NCI-H774 (cell line): ENCODE measurements at places on chromosomes 7 and 10.

DNA sequence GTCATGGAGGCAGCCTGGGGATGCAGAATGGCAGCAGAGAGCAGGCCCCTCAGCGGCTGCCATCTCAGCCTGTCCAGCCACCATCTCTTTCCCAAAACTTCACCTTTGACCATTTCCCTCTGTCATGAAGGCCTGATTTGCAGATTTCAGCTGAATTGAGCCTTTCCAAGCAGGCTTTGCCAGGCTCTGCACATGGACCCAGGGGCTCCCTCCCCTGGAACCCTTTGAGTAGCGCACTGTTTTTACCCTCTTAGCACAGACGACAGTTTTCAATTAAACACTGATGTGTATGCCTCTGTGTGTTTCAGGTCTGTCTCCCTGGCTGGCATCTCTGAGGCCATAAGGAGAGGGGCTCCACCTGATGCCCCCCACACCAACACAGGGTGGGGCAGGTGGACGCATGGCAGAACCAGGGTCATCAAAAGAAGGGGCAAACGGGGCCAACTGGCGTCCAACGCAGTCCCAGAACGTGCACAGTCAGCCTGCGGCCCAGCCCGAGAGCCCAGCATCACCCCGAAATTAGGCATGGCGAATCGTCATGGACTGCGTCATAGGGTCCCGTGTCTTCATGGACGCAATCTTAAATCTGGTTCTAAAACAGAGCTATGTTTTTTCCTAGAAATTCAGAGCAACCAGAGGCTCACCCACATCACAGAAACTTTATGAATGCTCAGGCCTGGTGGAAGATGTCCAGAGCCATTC lies 185.0 kb upstream of the TCERG1L start:
- no peak for DNase-seq

DNA sequence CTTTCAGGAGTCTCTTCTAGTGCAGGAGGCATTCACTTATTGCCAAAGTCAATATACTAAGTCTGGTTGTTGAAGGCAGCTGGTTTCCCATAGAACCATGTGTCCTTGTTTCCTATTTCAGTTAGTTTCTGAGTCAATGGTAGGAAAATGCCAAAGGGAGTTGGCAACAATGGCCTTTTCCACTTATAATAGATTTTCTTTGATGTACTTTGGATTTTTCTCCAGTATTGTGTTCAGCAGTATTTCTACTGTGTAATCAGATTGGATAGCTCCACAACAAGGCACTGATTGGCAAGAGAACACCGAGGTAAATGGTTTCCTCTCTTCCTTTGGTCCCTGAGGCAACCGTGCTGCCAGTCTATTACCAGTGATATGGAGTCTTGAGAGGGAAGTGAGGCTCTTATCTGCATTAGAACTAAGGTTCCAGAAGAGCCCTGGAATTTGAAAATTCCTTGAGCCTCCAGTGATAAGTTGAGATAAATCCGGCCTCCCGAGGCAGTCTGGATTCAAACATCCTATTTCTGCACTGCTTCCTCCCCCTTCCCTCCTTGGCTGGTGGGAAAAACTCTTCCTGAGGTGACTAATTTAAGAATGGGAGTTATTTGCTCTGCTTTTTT lies 7.9 kb upstream of the SEPTIN7 start:
- peak; percentile 68 for DNase-seq

DNA sequence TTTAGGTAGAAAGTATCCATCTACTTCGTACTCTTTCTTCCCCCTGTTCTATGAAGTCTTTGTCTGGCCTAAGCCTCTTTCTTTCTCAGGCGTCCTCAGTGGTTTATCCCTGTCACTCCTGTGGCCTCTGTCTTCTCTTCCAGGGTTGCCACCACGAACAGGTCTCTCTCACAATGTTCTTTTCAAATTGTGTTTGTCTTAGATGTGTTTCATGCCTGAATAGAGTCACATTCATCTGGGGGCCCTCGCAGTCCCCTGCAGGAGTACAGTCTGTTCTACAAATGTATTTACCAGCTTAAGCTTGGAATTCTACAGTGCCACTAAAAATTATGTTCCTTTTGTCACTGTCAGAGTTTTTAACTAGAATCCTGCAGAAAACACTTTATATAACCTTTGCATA lies 680.4 kb upstream of the FOXK1 start:
- DNase-seq: no peak

- peak; percentile 75 for DNase-seq
These were observed 13.9 kb upstream of the LRMDA start for GRCh38 chr10:75417522-75417927.

DNA sequence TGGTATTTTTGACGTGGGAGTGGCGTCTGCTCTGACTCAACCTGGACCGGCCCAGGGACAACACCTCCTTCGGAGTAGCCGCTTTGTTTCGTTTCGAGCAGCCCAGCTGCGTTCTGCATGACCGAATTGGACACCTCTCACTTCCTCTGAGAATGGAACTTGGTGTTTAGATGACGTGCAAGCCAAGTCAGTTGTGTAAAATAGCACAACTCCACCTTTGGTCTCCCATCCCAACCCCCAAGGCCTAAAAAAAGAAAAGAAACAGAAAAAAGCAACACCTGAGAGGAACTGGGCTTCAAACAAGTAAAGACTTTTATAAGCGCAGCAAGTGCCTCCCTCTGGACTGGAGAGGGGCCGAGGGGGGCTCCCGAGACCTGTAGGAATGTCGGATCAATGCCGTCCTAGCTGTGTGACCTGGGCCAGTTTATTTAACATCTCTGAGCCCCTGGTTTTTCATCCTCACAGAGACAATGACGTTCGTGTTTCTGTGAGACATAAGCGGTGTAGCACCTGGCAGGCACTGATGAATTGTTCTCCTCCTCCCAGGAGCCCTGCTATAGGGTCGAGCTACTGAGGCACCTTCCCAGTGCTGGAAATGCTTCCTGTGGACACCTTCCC lies 52.0 kb upstream of the SMNDC1 start:
- no peak for DNase-seq

GRCh38 chr10:132958883-132959558 lies 16.7 kb upstream of the CFAP46 start:
- DNase-seq: no peak

DNA sequence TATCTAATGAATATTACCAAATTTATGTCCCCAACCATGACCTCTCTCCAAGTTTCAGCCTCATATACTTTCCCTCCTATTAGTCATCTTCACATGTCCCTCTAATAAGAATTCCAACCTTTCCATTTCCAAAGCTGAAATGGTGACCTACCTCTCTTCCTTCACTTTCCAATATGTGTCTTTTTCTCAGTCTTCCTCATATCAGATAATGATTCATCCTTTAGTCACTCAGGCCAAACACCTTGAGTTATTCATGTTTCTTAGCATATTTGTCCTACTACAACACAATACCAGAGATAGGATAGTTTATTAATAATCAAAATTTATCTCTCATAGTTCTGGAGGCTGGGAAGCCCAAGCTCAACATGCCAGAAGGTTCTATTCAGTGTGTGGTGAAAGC lies 318.5 kb upstream of the ZWINT start:
- DNase-seq: no peak

- no peak for DNase-seq
These were observed 198.8 kb downstream of the TNS3 start for GRCh38 chr7:47383072-47383471.

GRCh38 chr7:124449896-124450295 lies 315.7 kb downstream of the GPR37 start:
- no peak for DNase-seq

DNA sequence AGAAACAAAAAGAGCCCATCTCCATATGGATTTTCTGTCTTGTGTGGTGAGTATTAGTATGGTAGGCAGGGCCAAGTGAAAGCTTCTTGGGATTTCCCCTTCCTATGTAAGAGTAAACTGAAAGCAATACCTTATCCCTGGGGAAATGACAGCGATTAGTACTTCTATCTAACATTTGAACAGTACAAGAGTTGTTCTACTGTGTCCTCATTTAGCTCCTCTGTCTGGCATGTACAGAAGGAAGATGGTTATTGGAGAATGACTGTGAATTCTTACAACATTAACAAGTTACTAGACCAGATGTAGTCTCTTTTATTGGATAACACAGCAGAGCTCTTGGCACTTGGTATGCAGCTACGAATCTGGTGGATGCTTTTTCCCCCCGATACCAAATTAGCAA lies 17.9 kb upstream of the TRIL start:
- no peak for DNase-seq

DNA sequence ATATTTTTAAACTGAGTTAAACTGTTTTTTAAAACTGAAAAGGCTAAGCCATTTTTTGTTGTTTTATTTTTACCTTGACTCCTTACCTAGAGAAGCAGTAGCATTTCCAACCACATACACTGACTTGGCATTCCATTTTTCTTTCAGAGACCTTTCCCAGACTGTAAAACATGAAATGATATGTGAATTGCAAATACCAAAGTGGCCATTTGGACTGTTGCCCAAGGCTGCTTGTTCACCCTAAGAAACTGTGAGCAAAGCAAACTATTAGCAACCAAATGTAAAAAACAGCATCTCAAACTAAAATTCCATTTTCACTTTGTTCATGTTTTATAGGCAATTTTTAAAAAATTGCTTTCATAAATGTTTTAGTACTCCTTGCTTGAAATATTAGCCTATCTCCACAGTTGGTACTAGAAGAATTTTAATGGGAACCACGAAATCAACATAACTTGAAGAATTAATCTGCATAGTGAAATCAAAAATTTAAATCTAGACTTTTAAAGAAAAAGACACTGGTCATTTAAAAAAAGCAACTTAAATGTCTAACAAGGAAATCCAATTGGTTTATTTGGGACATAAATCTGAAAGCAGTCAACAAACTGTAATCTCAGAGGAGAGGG lies 10.8 kb downstream of the UROS start:
- no peak for DNase-seq

- DNase-seq: peak; percentile 15
These were observed 3.7 kb downstream of the AGR2 start for GRCh38 chr7:16801111-16801542.

DNA sequence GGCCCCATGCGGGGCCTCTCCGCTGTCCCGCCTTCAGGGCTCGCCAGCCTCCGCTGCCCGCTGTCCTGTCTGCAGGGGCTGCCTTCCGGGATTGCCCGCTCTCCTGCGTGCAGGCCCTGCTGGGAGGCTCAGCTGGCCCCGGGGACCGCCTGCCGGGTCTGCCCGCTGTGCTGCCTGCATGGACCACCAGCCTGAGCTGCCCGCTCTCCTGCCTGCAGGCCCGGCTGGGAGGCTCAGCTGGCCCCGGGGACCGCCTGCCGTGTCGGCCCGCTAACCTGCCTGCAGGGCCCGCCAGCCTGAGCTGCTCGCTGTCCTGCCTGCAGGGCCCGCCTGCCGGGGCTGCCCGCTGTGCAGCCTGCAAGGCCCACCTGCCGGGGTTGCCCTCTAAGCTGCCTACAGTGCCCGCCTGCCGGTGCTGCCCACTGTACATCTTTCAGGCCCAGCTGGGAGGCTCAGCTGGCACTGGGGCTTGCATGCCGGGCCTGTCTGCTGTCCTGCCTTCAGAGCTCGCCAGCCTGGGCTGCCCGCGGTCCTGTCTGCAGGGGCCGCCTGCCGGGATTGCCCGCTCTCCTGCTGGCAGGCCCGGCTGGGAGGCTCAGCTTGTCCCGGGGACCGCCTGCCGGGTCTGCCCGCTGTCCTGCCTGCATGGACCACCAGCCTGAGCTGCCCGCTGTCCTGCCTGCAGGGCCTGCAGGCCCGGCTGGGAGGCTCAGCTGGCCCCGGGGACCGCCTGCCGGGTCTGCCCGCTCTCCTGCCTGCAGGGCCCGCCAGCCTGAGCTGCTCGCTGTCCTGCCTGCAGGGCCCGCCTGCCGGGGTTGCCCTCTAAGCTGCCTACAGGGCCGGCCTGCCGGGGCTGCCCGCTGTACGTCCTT lies 165.1 kb downstream of the GLRX3 start:
- peak; percentile 39 for DNase-seq

DNA sequence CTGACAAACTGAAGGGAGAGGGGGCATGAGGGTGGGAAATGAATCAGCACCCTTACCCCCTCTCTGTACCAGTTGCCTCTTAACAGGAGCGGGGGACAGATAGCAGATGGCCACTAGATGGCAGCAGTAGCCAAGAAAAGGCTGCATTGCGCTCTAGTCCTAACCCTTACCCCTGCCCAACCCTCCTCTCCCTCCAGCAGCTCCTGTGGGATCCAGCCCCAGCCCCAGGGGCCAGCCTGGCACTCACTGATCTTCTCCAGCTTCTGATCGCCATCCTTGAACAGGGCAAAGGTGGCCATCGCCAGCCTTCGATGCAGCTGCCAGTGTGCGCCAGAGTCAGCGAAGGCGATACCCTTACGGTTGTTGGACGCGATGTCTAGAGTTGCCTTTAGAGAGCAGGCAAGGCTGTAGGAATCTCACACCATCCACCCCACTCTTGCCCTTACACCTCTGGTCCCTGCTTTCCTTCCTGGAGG lies 2.2 kb downstream of the CYP17A1 start:
- peak; percentile 21 for DNase-seq

GRCh38 chr7:10596827-10597226 lies 376.8 kb upstream of the PHF14 start:
- no peak for DNase-seq

DNA sequence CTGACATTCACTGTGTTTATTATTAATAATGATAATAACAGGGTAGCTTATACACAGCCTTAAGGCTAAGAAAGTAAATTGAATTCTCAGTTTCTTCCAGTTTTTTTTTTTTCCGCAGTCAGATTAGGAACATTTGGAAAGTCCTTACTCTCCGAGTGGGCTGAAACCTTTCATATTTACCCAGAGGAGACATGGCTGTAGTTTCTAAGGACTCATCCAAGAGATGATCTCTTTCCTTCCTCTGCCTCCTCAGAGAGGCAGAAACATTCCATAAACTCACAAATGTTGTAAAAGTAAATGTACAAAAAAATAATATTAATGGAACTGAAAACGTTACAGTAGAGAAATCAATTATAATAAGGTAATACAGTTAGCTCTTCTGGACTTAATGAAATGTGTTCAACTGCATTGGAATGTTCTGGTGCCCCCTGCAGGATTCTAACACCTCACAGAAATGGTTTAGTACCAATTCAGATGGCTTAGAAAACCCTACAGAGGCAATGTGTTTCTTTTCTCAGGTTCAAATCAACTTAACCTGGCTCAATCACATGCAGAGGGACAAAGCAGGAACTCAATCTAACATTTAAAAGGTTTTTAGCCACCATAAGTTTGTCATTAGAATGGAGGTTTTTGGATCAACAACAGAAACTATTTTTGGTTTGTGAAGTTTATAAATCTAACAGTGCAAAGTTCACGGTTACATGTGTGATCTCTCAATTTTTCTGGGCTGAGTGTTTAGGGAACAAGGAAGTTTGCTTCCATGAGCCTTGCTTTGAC lies 71.7 kb downstream of the ICA1 start:
- DNase-seq: peak; percentile 35

DNA sequence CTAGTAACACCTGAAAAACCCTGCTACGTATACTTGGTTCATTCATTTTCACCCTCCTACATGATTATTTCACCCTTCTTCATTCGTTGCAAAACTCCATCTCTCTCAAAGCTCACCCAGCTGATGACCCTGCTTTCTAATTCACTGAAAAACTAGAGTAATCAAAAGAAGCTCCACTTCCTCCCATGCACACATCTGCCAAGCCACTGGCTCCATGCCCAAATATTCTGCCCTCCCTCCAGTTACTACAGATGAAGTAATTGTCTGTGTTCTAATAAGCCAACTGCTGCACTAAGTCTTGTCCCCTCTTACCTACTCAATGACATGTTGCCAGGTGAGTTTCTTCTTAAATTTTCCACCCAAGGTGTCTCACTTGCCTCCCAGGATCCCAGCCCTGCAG lies 96.9 kb upstream of the CCDC71L start:
- DNase-seq: peak; percentile 19
